ENCODE measurements at places on chromosomes 2 and 18.
A peak's percentile ranks its signal among the peaks of the same experiment; 100 is the strongest.

DNA sequence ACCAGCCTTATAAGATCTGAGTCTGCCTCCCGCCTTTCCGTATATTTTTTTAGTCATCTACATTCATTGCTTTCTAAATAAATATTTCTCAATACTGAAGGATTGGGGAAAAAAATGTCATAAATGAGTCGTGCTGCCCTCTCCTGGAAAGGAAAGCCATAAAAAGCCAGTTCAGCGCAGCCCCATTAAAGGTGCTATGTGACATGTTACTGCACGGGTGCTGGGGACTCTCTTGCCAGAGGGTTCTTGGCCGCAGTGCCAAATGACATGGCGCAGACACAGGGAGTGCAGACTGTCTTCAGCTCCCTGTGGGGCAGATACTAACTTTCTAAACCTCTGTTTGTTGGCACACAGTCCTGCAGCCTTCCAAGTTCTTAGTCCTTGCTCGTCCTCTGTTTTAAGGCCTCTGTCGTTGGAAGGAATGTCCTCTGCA, 53.7 kb upstream of the MAP3K20 start:
- no peak for DNase-seq

GRCh38 chr2:59930430-59930829, 623.0 kb downstream of the BCL11A start:
- no peak for DNase-seq

GRCh38 chr2:75602724-75603342, 42.1 kb upstream of the EVA1A start:
- no peak for DNase-seq

DNA sequence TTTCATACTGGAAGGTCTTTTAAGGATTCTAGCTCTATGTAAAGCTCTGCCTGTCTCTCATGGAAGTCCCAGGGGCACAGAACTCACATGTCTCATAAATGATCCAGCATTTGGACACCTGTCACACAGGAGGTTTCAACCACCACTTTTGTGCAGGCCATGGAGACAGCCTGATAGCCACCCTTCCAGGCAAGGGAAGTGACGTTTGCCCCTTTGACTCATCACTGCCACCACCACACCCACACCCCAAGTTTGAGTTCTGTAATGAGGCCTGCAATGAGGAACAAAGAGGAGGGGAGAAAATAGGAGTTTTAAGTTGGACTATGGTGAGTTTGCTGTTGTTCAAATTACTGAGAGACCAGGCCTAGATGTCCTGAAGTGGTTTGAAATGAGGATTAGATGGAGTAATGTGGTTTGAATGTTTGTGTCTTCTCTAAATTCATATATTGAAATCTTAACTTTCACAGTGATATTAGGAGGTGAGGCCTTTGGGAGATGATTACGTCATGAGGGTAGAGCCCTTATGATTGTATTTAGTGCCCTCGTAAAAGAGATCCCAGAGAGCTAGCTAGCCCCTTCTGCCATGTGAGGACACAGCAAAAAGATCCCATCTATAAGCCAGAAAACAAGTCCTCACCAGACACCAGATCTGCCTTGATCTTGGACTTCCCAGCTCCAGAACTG, 175.3 kb upstream of the EPHA4 start:
- DNase-seq = no peak

GRCh38 chr2:206641226-206641625, 1.1 kb upstream of the FAM237A start:
- DNase-seq = no peak

GRCh38 chr2:27901234-27901633, 10.7 kb downstream of the BABAM2 start:
- peak; percentile 22 for DNase-seq

DNA sequence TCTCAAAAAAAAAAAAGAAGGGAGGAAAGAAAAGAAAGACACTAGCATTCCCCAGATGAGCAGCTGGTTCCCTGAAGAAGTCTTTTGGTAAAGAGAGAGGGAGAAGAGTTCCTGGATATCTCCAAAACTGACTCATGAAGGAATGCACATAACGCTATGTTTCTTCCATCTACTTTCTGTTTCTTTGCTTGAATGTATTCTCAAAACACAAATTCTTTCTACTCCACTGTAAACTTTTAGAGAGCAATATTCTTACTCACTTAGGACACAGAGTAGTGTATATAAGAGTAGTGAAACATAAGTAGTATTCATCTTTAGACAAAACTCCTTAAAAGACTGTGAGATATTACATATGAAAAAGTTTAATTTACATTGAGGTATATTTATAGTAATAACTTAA, 64.2 kb downstream of the TRIP12 start:
- DNase-seq = no peak

DNA sequence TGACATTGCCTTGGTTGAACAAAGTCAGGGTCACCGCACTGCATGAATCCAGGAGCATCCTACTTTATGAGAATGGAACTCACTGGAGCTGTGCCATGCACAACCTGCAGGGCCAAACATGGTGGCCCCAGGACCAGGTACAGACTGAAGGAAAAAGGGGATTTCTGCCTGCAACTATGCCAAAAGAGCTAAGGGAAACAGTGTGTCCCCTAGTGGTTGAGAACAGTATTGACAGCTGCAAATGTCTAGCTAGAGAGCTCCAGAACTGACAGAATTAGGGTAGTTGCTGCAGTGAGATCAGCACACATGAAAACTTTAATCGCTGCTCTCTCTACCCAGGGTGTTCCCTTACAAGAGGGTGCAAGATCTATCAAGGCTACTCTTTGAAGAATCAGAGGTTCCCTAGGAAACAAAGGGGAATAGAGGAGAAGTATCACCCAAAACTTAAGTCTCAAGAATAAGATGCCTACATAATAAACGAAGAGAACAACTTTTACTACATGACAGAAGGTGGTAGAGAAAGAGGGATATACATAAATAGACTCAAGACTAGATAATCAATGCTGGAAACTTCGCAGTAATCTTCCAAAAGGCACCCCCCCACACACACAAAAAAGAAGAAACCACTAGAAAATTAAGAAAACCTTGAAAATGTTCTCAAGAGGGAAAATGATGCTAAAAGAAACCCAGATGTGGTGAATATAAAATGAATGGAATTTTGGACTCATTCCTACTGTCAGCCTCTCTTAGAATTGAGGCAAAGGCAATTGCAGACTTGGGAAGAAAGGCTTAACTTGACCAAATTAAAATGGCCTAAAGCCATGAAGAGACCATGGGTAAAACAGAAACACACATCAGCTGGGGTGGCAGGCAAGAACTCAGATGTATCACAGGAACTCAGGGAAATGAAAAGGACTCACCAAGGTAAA, 43.6 kb upstream of the IHH start:
- DNase-seq = no peak

DNA sequence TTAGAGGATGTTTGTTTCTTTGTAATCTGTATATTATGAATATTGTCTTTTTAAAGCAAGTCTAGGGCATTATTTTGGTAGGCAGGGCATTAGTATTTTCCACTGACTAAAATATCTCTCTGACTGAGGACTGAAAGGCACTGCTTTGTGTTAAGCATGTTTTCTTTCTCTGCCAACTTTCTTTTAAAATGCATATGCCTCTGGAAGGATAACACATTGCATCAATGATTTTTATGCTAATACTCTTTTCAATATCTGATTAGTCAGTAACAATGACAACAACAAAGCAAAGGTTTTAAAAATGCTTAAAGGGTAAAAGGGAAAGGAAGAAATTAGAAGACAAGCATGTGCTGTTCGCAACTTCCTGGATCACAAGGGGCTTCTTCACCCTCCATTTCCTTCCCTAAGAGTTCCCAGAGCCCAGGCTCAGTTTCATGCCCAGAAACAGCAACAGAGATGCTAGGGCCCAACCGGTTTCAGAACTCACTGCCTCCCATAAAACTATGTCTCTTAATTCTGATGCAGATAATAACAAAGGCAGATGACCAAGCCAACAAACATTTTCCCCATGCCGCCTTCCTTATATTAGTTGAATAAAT, 786.8 kb upstream of the ACVR2A start:
- DNase-seq = no peak

- DNase-seq = no peak
Observed at GRCh38 chr2:200193791-200194190, 112.7 kb upstream of the SPATS2L start.

- peak; percentile 13 for DNase-seq
Observed at GRCh38 chr2:239946864-239947728, 78.0 kb downstream of the NDUFA10 start.

GRCh38 chr18:64110692-64111480, 38.0 kb downstream of the LINC00305 start:
- no peak for DNase-seq

DNA sequence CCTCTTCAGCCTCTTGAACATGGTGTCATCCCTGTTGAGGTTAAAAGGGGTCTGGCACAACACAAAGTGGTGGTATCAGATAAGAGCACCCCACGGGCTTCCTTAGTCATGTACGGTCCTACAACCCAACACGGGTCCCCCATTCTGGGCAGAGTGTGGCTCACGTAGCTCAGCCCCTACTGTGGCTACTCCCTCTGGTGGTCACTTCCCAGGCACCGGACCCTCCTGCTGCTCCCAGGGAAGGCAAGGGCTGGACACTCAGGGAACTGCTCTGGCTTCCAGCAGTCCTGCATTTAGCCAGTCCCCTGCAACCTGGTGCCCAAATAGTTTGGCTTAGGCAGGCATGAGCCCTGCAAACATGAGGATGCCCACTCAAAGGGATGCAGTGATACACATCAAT, 58.6 kb downstream of the GALNT14 start:
- no peak for DNase-seq

- DNase-seq = peak; percentile 54
Observed at GRCh38 chr18:26547646-26548414, 523 bp downstream of the KCTD1 start.

DNA sequence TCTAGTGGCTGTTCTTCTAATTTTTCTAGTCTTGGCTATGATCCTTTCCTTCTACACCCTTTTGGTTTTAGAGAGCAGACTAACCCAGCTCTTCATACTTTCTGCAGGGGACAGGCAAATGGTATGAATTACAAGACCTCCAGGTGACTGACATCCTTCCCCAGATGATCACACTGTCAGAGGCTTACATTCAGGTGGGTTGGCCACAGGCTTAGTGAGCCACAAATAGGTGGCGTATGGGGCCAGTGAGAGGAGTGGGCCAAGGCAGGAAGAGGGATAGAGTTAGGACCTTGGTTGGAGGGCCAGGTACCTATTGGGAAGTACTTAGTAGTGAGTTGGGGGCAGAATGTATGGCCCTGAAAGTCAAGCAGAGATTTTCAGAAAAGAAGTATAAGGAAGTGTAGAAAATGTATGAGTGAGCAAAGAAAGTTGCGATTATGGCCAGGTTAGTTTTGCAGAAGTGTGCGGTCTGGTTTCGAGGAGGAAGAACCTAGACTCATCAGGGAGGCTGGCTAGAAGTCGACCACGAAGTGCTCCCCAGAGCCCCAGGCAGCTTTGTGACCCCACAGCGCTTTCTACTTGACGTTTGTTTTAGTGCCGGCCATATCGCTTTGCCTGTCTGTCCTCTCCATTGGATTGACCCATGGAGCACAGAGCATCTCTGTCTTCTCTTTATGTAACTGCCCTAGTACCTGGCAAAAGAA, 20.0 kb downstream of the SFTPB start:
- no peak for DNase-seq

GRCh38 chr2:168694173-168694572, 108.3 kb upstream of the NOSTRIN start:
- DNase-seq = no peak

GRCh38 chr2:102667072-102667471, 47.7 kb downstream of the SLC9A2 start:
- no peak for DNase-seq

- no peak for DNase-seq
Observed at GRCh38 chr18:55003695-55004094, 44.4 kb upstream of the CCDC68 start.

DNA sequence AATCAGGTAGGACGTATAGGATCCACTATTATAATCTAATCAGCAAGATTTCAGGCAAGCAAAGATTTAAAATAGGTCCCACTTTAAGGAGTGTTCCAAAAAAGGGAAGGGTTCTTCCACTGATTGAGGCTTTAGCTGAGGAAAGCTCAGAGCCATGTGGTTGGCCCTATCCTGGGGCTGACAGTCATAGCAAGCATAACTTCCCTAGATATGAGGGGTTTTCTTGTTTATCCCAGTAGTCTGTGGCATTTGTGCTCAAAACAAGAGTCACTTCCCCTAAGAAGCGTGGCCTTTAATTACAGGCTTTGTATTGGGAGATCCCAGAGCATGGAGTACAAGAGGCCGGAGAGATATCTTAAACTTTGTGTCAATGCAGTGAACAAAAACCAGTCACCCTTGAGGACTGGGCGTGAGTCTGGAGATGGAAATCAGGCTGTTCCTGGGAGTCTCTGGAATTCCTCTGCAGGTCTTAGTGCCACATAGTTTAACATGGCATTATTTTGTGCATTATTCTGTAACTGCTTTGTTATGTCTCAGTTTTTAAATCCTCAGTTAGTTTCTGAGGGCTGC, 136.9 kb upstream of the FBXO11 start:
- no peak for DNase-seq

GRCh38 chr2:15494877-15495276, 66.3 kb downstream of the NBAS start:
- no peak for DNase-seq

- DNase-seq = peak; percentile 8
Observed at GRCh38 chr18:48790226-48790863, 160.4 kb downstream of the SMAD7 start.

DNA sequence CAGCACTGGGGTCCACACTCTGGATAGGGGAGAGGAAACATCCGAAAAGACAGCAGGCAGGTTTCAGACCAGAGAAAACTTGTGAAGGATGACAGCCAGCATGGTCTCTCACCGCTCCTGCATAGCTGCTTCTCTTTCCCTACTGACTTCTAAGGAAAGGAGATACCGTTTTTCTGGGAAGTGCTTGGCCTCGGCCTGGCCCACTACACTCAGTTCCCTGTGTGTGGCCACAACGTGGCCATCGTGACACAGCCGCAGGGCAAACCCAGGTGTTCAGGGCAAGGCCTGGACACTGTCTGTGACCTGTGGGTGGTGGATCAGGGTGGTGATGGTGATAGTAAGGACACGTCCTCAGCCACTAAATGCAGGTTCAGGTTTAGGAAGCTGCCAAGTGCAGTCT, 34.2 kb upstream of the ACAA2 start:
- no peak for DNase-seq

DNA sequence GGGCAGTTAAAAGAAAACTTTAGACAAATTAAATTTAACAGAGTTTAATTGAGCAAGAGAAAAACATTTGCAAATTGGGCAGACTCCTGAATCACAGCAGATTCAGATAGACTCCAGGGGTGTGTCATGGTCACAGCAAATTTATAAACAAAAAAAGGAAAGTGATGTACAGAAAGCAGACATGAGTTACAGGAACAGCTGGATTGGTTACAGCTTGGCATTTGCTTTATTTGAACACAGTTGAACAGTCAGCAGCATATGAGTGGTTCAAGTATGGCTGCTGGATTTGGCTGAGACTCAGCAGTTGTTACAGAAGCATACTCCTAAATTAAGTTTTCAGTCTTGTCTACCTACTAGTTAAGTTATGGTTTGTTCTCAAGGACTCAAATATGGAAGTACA, 82.3 kb upstream of the NYAP2 start:
- DNase-seq = no peak

DNA sequence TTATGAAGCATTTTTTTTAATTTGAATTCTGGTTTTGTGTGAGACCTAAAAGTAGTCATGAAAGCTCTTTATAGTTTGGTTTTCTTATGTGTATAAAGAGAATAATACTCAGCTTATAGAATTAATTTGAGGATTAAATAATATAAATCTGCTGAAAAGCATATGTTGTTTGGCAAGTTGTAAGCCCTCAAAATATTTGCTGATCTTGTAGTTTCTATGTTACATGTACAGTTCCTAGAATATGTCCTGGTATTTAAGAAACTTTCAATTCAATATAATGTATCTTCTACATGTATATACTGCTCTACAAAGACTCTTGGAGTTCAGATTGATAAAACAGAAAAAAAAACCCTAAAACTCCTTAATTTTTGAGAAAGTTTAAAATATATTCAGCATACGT, 605.5 kb upstream of the FAM98A start:
- DNase-seq = no peak

- DNase-seq = no peak
Observed at GRCh38 chr2:41410011-41410410, 637.8 kb upstream of the PKDCC start.
